ENCODE measurements at places on chromosomes 13 and 19.

GRCh38 chr19:33191501-33191900 lies 2.6 kb upstream of the LRP3 start:
- no peak overlapping the region for H3K27ac ChIP-seq
- H3K4me1 ChIP-seq: no peaks in the 10 kb centered on the region
- DNase-seq: no peak
- no peaks in the 10 kb centered on the region for H3K36me3 ChIP-seq

- H3K4me3 ChIP-seq: no peak overlapping the region
- DNase-seq: no peak
- H3K27me3 ChIP-seq: no peaks in the 10 kb centered on the region
- H3K27ac ChIP-seq: no peak overlapping the region
- no peaks in the 10 kb centered on the region for H3K4me1 ChIP-seq
Observed at GRCh38 chr19:38151242-38151641, 72.8 kb downstream of the DPF1 start.

GRCh38 chr19:34173193-34173956 lies 1.1 kb downstream of the LSM14A start:
- peak overlapping the region; percentile 85 for H3K27ac ChIP-seq
- peak overlapping the region; percentile 91 for H3K4me3 ChIP-seq
- no peaks in the 10 kb centered on the region for H3K36me3 ChIP-seq
- H3K4me1 ChIP-seq: peaks cover 23% of the 10 kb centered on the region
- DNase-seq: peak; percentile 10
- 0 out of 2 replicates have a peak, but pooled peaks cover 1% of the 10 kb centered on the region for H3K27me3 ChIP-seq

DNA sequence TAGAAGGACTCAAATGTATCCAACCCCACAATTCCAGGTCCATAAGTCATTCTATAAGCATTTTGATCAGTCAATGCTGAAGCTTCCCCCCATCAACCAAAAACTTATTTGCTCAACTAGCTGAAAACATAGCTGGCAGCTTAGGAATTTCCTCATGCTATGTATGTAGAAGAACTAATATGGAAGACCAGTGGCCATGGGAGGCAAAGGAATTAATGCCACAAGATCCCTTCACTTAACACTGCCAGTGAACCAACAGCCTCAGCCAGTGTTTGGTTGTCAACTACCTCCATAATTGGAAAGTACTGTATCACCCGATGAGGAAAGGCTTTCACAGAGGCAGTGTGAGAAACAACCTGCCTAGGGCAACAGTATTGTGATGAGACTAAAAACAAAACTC lies 105.4 kb downstream of the ZNF429 start:
- H3K36me3 ChIP-seq: no peaks in the 10 kb centered on the region
- no peak overlapping the region for H3K27ac ChIP-seq
- no peaks in the 10 kb centered on the region for H3K4me1 ChIP-seq
- no peaks in the 10 kb centered on the region for H3K27me3 ChIP-seq

DNA sequence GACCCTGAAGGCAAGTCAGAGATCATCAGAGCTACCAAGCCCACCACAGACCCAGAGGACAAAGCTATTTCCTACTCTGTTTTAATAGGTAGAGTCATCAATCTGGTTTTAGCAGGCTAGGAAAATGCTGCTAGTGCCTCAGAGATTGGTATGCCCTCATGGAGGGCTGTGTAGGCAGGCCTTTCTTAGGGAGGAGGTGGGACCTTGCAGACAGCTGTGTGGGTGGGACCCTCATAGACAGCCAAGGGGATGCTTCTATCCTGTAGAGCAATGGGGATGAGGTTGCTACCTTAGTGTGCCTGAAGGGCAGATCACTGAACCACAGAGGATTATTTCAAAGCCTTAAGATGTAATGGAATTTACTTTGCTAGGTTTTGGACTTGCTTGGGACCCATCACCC lies 534.9 kb upstream of the KLF12 start:
- no peaks in the 10 kb centered on the region for H3K36me3 ChIP-seq
- no peak overlapping the region for H3K27ac ChIP-seq
- DNase-seq: no peak
- no peaks in the 10 kb centered on the region for H3K27me3 ChIP-seq

DNA sequence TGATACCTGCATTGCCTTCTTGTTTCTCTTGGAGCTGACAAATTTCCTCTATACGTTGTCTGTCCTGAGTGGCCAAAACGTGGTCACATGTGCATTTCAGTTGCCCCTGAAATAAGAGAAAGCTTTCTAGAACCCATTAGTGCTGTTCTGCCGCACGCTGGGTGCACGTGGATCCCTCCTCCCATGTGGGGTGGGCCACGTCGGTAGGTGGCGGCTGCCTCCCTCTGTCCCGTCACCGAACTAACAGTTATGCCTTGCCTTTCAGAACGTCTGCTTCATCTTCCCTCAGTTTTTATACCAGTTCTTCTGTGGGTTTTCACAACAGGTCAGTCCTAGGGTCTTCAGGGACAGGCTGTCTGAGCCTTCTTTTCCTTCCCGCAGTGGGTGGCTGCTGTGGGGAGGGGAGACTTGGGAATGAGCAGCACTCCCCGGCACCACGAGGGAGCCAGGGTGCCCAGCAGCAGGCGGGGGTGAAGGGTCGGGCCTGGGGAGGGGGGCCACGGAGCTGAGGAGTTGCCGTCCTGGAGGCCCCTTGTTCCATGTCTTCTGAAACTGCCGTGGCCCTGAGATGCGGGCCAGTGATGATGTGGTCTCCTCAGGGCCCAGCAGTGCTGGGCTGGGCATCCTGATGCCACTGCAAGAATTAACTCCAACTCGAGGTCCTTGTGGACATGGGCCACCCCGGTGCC lies 109.7 kb upstream of the MCF2L start:
- no peak overlapping the region for H3K4me3 ChIP-seq
- no peak overlapping the region for H3K27ac ChIP-seq
- no peaks in the 10 kb centered on the region for H3K27me3 ChIP-seq

- no peaks in the 10 kb centered on the region for H3K4me1 ChIP-seq
- H3K36me3 ChIP-seq: no peaks in the 10 kb centered on the region
- no peak overlapping the region for H3K27ac ChIP-seq
- DNase-seq: no peak
- no peaks in the 10 kb centered on the region for H3K27me3 ChIP-seq
- H3K4me3 ChIP-seq: no peak overlapping the region
Observed at GRCh38 chr13:70189981-70190380, 81.7 kb upstream of the KLHL1 start.

DNA sequence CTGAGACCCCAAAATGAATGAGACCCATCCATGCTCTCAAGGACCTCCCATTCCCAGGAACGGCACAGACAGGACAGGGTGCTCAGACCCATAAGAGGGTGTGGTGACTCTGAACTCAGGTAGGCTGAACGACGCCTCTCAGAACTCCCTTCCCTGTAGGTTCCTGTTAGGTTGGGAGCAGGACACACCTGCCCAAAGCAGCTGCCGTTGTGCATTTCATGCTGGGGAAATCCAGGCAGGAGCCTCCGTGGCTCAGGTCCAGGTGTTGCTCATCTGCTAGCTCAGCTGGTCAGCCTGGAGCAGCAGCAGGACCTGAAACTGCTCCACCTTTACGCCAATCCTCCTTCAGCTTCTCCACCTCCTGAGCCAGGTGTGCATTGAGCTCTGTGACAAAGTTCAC lies 19.1 kb upstream of the TEX101 start:
- no peak overlapping the region for H3K4me3 ChIP-seq
- H3K4me1 ChIP-seq: no peaks in the 10 kb centered on the region
- no peak overlapping the region for H3K27ac ChIP-seq
- H3K27me3 ChIP-seq: no peaks in the 10 kb centered on the region

DNA sequence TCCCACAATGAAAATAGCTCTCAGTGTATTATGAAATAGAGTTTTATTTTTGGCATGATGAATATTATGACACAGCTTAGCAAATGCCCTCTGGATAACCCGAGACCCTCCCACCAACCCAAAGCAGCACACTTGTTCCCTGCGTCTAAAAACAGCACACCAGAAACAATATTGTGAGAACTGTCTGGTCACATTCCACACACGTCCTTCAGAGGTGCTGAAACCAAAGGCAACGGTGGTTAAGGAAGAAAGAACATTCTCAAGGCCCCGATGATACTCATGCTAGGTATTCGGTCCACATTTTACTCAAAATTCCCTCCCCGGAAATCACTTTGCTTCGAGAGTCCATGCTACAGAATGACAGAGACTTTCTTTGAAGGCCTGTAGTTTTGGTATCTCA lies 156.7 kb downstream of the SLC7A1 start:
- H3K4me3 ChIP-seq: no peak overlapping the region
- no peaks in the 10 kb centered on the region for H3K27me3 ChIP-seq
- H3K36me3 ChIP-seq: no peaks in the 10 kb centered on the region

- H3K4me3 ChIP-seq: no peak within 1 kb of the TSS
- H3K36me3 ChIP-seq: no peaks in the 10 kb centered on the region
- H3K4me1 ChIP-seq: 0 out of 2 replicates have a peak, but pooled peaks cover 2% of the 10 kb centered on the region
- peaks cover 6% of the 10 kb centered on the region for H3K27me3 ChIP-seq
- no peak for DNase-seq
- no peak within 1 kb of the TSS for H3K27ac ChIP-seq
Observed at GRCh38 chr19:18274219-18274780, at the start of gene IQCN. TSS of gene IQCN (minus strand) at chr19:18274452. CDS start at chr19:18269478, 4,974 bp downstream.

Measured in MM.1S (cell line).